ENCODE measurements at places on chromosomes 16 and 17.

DNA sequence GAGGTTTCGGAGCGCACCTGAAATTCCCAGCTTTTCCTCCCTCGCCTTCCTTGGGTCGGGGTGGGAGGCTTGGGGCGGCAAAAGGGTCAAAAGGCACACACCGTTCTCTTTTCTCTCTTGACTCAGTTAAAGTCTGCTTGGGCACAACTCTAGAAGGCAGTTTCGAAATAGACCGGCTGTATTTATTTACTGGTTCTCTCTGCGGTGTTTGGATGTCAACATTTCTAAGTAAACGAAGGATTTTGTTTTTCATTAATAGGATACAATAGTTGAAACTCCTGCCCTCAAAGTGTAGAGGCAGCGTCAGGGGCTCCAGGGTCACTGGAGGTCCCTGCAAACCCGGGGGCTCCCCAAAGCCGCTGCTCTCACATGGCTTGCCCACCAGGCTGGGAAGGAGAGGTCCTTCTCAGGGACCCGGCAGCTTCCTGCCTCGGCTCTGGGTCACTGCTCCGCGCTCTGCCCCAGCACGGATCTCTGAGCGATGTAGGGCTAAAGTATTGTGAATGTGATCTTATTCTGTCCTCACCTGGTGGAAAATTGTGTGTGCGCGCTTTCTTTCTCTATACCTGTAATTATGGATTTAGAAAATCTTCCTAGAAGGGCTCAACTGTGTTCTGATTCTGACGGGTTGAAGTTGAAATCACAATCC is 952 bp downstream of the BMERB1 start:
- DNase-seq: no peak

DNA sequence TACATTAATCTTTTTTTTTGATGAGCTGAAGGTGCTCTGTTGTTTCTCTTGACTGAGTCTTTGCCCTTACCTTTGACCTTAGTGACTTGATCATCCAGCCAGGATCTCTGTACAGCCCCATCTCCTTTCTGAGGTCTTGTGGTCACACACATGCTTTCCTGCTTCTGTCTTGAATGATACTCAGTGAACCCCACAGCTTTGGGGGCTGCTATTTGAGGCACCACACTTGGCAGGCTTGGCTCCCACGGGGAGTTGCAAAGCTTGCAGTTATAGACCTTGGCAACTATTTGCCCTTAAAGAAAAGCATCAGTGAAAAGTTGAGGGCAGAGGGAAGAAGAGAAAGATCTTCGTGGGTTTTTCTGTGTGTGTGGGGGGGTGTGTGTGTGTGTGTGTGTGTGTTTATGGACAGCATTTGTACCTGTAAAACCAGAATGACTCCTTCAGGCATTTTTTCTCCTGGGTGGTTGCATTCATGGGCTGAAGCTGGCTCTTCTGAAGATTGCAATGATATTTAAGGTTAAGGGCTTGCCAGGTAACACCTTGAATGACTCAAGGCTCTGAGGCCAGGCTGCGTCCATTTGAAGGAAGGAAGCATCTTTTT is 101.6 kb downstream of the MSI2 start:
- no peak for DNase-seq

GRCh38 chr16:54783226-54783625 is 147.4 kb upstream of the IRX5 start:
- no peak for DNase-seq

GRCh38 chr16:3358871-3359270 is 3.2 kb downstream of the OR2C1 start:
- DNase-seq: no peak

DNA sequence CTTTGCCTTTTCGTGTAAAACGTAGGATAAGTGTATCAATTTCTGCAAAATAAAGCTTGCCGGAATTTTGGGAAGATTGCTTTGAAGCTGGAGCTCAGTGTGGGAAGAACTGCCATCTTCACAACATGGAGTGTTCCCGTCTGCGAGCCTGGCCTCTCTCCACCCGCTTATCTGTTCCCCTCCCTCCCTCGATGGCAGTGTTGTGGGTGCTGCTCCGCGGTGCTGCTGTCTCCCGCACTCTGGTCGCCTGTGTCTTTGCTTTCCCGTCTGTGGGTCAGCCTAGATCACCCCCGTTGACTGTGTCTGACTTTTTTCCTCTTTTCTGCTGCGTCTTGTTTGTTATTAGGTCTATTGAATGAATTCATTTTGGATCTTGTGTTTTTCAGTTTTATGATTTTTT is 17.0 kb downstream of the ACSF3 start:
- DNase-seq: no peak

- DNase-seq: no peak
Measured at GRCh38 chr16:65532258-65532657, 410.4 kb upstream of the CDH11 start.

Measured in stimulated activated CD4-positive, alpha-beta T cell treated with anti-CD3 and anti-CD28 coated beads, Interleukin-12 subunit alpha, Interleukin-12 subunit beta, amount 100 ng/mL, for 24 hours (primary cell).